ENCODE measurements at places on chromosomes 5 and 9. TPM values are rescaled to one million over a fixed set of nuclear protein-coding genes. Genes with fewer than 3 reads are reported as not detected.

PPIC gene
- not detected for polyA plus RNA-seq

DNA sequence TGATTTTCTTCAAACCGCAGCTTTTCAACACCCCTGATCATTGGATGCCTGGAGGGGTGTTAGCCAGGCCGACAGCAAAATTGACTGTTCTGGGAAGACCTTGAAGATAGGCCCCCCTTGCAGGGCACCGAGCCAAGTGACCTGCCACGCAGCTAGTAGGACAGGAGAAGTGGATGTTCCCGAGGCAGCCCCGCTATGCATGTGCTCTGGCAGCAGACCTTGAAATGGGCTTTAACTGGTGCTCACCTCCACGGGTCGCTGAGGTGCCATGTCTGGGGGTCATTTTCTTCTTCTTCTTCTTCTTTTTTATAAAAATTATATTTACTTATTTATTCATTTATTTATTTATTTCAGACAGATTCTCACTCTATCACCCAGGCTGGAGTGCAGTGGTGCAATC is 12.6 kb downstream of the FGF18 start:
- no peak for DNase-seq

CTSV gene
- polyA plus RNA-seq = not detected

DNA sequence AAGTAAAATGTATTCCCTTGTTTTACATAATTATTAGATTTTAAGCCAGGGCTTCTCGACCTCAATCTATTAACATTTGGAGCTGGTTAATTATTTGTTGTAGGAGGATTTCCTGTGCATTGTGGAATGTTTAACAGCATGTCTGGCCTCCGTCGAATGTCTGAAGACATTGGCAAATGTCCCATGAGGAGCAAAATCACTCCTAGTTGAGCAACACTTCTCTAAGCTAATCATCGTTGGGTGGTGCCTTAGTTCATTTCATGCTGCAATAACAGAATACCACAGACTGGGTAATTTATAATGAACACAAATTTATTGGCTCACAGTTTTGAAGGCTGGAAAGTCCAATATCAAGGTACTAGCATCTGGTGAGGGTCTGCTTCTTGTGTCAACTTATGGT is 13.4 kb upstream of the VPS13A start:
- no peak for DNase-seq

GRCh38 chr5:171660434-171660833 is 125.2 kb upstream of the SMIM23 start:
- no peak for DNase-seq

GRCh38 chr9:107540164-107540561 is 50.6 kb upstream of the KLF4 start:
- no peak for DNase-seq

DNA sequence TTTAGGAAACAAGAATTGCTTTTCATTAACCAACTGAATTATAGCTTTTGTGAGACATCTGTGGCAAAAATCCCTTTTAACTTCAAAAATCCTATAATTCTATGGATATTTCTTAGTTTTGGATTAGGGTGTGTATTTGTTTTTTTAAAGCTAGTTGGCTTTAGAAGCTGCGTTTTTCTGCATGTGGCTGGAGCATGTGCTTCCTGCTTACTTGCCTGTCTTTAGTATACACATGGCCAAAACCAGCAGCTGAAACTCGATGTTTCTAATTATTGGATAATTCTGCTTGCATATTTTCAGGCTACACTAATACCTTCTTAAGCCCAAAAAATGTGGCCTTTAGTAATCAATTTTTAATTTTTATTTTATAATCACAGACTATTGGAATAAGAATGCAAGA is 8.9 kb downstream of the RECK start:
- no peak for DNase-seq

DNA sequence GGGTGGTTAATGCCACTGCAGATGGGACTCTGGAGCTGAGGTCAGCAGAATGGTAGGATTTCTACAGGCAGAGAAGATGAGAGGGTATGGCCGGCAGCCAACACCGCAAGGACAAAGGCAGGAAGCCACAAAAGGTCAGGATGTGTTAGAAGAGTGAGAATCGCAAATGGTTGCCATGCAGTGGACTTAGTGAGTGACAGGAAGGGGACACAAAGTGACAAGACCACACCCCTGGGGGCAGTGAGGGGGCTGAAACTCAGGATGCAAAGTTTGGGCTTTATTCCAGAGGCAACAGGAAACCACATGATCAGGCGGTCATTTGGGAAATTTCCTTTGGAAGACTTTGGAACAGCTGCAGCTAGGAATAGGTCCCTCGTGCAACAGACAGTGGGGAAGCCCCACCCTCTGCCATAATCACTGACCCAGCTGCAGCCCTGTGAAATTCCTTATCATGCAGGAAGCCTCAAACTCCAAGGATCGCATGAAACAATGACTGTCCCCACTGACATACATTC is 14.2 kb upstream of the CCDC180 start:
- no peak for DNase-seq

DNA sequence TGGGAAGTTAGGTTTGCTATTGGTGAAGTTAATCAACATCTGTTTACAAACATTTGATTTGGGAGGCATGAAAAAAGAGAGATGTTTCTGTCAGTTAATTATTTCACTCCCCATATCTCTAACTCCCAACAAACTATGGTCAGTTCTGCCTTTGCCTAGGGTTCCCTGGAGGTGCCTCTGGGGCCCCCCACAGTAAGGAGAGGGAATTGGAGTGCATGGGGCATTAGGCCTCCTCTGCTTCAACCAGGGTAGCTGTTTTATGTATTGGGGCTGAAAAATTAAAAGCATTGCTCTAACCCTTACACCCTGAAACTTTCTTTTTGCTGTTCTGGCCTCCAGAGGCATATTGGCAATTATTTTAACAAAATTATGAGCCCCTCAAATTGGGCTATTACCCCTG is 32.3 kb downstream of the RUSC2 start:
- DNase-seq = no peak

DNA sequence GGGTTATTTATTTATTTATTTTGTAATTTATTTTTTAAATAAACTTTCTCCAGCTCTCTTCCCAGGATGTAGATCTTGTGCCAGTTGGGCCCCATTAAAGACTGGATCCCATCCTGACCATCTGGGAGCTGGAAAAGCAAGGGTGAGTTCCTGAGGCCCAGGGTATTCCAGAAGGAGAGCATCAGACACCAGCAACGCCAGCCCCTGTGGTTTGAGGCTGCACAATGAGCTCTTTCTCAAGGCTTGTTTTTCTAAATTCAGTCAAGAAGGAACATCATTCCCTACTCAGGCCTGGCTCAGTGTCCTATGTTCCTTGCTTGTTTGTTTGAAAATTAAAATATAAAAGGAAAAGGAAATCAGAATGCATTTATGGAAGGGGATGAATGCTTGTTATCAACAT is 313.3 kb downstream of the EBF1 start:
- no peak for DNase-seq

ADGRD2 gene
- not detected for polyA plus RNA-seq

DNA sequence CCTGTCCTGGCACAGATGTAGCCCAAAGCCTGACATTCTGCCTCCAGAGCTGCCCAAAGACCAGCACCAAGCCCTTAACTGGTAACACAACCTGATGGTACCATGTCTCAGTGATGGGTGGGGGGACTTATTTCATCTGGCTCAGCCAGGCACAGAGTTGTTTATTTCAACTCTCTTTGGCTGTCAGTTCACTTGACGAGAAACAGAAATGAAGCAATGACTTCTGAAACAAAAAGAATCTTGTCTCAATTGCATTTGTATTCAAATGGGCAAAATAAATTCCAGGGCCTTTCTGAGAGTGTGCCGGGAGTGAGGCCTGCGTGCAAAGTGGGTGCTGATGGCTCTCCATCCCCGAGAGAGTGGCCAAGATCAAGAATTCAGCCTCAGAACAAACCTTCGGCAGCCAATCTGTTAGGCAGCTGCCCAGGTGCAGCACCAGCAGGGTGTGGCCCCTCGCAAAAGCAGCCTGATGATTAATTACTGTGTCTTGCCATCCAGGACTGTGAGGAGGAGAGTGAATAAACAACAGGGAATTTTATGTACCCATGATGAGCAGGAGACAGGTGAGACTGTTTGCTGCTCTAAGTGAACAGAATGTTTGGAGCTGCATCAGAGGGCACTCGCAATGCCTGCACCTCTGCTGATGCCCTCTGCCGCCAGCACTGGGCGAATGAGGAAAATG is 238.0 kb downstream of the HSPA4 start:
- no peak for DNase-seq

- no peak for DNase-seq
Observed at GRCh38 chr5:157029457-157029856, 29.5 kb downstream of the HAVCR1 start.

- no peak for DNase-seq
Observed at GRCh38 chr5:143145243-143146160, 258.0 kb downstream of the NR3C1 start.
